Neural cell (in vitro differentiated cells): ENCODE measurements at places on chromosomes 11 and 22. TPM values are rescaled to one million over a fixed set of nuclear protein-coding genes. Genes with fewer than 3 reads are reported as not detected.

The ALG9 gene
- polyA plus RNA-seq = 82.0 and 92.1 TPM in 2 replicates

The PVALB gene
- not detected in 2 replicates for polyA plus RNA-seq

The JRKL gene
- polyA plus RNA-seq = 3.1 and 3.5 TPM in 2 replicates

The GAL3ST1 gene
- polyA plus RNA-seq = 1.6 TPM in 1 of 2 replicates, not detected in the other
